ENCODE measurements at places on chromosomes 12 and 14.

- no peak for DNase-seq
Measured at GRCh38 chr12:113422886-113423669, 898 bp downstream of the SDSL start.

GRCh38 chr14:42804141-42804540 lies 1197.5 kb downstream of the LRFN5 start:
- no peak for DNase-seq

GRCh38 chr14:56358851-56359614 lies 220.6 kb upstream of the TMEM260 start:
- DNase-seq, result no peak

GRCh38 chr14:42710071-42710470 lies 1103.4 kb downstream of the LRFN5 start:
- no peak for DNase-seq

- DNase-seq, result no peak
Measured at GRCh38 chr12:53599579-53599978, 26.6 kb downstream of the ATF7 start.

DNA sequence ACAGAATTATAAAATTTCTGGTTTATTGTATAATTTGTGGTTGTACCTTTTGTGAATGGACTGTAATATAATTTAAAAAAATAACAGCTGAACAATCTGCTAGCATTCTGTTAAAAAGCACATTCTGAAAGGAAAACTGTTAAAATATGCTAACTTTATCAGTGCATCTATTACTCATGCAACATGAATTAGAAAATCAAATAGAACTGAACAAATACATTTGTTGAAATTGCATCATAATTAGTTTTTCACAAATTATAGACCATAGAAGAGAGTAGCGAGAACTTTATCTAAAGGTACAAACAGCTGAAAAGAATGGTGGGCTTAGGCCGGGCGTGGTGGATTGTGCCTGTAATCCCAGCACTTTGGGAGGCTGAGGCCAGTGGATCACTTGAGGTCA lies 33.0 kb downstream of the PTPN21 start:
- no peak for DNase-seq

DNA sequence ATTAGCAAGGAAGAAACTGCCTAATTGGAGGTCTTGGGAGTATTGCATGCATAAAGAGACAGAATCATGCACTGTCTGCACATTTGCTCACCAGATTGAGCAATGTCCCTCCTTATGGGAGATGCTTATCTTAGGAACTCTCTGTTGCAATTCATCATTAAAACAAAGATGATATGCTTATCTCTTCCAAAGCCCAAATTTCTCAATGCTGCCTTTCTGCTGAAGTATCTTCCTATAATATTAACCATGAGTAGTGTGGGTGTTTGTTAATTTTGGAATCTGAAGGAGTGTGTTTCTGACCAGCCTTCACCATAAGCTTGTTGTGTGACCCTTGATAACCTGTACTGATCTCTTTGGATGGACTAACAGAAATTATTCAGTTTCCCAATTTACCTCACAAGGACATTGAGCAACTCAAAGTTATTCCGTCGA lies 1257.6 kb upstream of the FLRT2 start:
- no peak for DNase-seq

All from caudate nucleus (tissue), 63 donors.